Activated CD4-positive, alpha-beta T cell treated with anti-CD3 and anti-CD28 coated beads, Interleukin-2, amount 50 U/mL, for 4 hours (primary cell): ENCODE measurements at places on chromosomes 12 and 14.
A peak's percentile ranks its signal among the peaks of the same experiment; 100 is the strongest.

GRCh38 chr12:4768341-4768740, 48.1 kb downstream of the GALNT8 start:
- DNase-seq, result no peak

DNA sequence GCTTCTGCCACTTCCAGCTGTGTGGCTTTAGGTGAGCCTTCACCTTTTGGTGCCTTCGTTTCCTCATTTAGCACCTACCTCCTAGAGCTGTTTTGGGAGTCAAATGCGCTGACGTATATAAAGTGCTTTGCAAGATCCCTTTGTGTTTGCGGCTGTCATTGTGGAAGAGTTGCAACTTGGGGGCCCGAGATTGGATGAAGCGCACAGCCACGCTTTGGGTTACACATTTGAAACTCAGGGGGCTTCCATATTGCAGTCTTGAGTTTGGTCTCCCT, 636 bp upstream of the ARL6IP4 start:
- no peak for DNase-seq

DNA sequence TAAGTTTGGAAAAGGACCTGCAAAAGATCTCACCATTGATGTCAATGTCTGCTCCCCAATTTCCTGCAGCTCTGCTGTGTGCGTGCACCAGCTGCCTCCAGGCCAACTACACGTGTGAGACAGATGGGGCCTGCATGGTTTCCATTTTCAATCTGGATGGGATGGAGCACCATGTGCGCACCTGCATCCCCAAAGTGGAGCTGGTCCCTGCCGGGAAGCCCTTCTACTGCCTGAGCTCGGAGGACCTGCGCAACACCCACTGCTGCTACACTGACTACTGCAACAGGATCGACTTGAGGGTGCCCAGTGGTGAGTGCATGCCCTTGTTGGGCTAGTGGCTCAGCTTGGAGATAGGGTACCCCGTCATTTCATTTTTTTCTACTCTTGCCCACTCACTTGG, 23.7 kb downstream of the ACVR1B start:
- no peak for DNase-seq

DNA sequence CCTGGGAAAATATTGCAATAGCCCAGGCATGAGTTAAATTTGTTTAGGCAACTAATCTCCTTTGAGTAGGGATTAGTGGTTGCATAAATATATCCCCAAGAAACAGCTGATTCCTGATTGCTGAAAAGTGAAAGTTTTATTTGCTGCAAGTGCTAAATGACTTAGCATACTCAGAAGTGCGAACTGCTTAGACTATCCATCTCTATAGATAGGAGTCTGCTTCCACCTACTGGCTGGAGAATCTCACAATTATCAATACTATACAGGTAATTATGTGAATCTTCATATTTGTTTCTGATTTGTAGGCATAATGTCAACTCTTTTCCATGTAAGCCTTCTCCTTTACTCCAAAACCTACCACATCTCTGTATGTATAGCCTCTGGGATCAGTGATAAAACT, 12.0 kb upstream of the SLCO1B3 start:
- no peak for DNase-seq

DNA sequence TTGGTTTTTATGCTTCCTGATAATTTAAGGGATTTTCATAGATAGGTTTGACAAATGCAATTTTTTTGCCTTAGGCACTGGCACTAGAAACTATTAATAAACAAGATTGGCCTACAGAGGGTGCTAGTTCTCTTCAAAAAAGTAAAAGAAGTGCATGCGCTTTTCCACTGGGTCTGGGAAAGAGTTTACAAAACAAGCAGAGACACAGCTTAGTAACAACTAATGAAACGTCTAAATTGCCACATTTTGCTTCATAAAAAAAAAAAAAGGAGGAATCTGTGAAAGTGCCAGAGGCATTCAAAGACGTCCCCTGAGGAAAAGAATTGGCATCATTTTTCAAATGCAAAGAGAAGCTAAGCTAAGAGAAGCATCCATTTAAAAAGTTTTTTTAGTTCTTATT, 58.3 kb upstream of the EEA1 start:
- no peak for DNase-seq

DNA sequence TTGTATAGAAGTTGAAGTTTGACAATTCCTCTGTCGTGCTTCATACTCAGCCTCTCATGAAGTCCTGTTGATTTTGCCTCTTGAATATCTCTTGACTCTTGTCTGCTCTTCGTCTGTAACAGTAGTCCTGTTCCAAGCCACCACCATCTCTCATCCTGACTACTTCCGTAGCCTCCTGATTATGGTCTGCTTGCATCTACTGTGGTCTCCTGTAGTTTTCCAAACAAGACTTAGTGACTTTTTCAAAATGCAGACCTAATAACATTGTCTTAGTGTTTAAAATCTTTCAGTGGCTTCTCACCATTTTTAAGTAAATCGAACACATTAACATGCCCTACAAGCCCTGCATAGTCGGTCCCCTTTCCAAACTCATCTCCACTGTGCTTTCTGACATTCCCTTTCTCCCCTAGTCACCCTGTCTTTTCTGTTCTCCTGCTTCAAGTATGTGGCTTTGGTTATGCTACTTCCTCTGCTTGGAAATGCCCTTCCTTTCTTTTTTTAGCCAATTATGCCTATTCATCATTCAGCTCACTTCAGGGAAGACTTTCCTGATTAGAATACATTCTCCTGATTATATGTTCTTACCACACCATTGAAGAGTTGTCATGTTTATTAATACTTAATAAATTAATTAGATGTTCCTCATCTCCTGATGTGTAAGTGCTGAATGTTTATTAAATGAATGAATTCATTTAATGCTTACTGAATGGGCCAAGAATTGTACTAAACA, 2.0 kb downstream of the SCYL2 start:
- DNase-seq, result no peak

DNA sequence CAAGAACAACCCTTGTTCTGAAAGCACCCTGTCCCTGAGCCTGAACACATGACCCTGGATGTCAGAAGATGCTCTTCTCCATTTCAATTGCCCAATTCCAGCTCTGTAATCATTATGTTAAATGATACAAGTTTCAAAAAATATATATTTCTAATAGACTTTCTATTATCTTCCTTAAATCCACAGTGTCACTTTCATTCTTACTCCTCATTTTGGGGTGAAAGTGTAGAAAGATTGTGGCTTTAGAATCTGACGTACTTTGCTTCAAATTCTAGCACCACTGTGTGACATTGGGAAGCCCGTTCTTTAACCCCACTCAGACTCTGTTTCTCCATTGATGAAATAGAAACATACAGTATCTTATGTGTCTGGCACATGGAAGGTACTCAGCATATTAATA, 83.2 kb downstream of the ETV6 start:
- no peak for DNase-seq

- DNase-seq, result no peak
Observed at GRCh38 chr12:127944211-127944899, 322.6 kb upstream of the TMEM132C start.

GRCh38 chr12:108856428-108857157, 790 bp downstream of the SSH1 start:
- peak; percentile 70 for DNase-seq

DNA sequence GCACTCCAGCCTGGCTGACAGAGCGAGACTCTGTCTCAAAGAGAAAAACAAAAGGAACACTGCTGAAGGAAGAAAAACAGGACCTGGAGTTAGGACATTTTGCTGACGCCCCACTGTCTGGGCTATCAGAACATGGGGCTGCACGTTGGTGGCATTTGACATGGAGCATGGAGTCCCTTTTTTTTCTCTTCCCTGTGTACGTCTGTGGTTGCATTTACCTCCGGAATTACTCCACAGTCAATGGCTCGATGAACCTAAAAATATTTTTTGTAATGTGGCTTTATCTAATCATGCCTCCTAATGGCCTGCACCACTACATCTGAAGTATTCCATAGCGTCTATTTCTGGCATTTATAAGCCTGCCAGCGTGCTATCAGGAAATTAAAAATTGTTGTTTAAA, 30.7 kb downstream of the TESC start:
- no peak for DNase-seq

DNA sequence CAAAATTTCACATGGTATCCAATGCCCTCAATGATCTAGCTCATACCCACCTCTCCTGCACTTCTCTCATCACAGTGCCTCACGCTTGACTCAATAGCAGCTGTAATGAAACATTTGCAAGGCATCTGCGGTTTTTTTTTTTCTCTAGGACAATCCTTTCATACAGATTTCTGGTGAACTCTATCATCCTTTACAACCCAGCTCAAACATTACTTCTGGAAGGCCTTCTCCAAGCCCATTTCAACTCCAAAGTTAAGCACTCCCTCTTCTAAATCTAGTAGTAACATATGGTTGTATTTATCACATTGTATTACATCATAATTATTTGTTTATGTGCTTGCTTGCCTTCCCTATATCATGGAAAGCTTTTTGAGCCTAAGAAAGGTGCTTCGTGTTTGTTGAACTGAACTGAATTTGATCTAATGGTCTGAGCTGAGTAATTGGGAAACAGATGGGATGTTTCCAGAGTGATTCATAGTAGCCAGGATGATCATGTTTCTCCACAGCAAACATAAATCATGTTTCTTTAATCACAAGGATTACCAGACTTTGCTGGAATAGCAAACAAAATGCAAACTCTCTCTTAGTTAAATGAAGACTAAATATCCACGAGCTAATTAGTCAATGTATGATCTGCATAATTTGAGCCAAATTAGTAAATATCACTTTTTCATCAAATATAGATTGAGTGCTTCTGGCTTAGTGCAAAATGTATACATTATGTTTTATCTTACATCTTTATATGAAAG, 14.3 kb downstream of the CFL2 start:
- DNase-seq, result no peak

DNA sequence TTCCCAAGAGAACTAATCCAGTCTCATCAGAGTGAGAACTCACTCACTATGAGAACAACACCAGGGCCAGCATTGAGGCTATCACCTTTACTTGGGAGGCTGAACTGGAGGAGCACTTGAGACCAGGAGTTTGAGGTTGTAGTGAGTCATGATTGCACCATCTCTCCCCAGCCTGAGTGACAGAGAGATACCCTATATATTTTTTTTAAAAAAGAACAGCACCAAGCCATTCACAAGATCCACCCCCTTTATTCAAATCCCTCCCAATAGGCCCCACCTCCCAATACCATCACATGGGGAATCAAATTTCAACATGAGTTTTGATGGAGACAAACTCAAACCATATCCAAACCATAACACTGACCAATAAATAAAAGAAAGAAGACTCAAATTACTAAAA, 3.7 kb upstream of the TMX1 start:
- no peak for DNase-seq

DNA sequence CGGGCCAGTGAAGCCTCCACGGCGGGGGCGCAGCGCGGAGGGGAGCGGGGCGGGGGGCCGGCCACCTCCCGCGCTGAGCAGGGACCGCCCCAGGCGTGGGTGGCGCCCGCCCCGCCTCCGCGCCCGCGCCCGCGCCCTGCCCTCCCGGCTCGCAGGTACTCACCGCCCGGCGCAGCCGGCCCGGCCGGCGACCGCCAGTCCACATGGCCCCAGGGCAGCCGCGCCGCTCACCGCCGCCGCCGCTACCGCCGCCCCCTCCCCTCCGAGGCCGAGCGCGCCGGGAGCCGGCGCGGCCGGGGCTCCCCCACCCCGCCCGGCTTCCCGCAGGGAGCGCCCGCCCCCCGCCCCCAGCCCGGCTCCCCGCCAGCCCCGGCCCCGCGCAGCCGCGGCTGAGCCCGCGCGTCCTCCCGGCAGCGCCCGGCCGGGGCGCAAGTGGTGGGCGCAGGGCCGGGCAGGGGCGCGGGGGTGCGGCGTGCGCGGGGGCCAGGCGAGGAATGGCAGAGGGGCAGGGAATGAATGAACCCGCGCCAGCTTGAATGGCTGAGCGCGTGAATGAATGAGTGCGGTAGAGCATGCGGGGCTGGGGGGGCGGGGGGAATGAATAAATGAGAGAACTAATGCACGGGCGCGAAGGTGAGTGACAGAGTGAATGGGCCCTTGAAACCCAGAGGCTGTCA, at the start of gene BEGAIN:
Gene BEGAIN, minus strand, starts transcription at position 332 of the 677 bp plus-strand sequence. Its CDS starts 127 bp downstream, at position 205.
- DNase-seq, result peak; percentile 24
